ENCODE measurements at places on chromosomes 6 and 20.
A peak's percentile ranks its signal among the peaks of the same experiment; 100 is the strongest.

DNA sequence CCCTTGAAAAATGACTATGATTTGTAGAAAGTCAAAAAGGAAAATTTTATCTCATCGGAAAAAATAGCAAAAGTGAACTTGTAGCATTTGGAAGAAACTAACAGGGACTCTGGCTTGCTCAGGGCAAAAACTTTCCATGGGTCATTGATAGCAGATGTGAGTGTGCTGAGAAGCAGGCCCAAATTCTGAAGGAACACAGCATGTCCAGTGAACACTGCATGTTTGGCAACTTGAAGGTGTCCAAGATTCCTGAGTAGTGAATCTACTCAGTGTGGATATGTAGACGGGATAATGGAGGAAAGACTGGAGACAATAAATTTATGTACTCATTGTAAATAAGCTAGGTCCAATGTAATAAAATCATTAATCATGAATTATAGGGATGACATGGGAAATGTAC is 8.2 kb downstream of the SLC17A2 start:
- DNase-seq: peak; percentile 11

GRCh38 chr6:160804639-160805038 is 102.6 kb downstream of the PLG start:
- DNase-seq: no peak

GRCh38 chr6:13848522-13849150 is 34.3 kb upstream of the MCUR1 start:
- DNase-seq: no peak

DNA sequence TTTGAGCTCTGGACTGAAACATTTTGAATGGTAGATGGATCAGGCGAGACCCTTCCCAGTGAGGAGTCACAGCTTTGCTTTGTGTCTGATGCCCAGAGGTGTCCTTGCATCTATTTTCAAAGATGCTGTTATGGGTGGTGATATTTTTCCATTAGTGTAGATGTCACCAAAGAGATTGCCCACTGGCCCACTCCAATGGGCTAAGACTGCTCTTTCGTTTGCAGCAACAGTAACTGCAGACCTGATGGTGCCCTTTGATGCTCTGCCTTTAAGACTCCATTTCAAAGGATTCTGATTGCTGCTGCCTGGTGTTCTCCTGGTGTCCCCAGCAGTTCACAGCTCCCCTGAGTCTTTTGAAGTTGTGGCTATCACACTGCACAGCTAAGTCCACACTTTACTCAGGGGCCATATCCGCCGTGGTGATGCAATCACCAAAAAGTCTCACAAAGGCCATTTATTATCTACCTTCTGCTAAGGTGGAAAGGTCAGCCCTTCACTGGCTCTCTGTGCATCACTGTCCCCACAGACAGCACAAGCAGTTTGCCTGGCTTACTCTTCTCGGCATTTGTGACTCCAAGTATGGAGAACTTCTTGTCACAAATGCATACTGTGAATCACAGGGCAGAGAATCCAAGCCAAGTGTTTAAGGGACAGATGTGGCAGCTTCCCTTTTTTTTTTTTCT is 56.4 kb downstream of the NOX3 start:
- no peak for DNase-seq

- no peak for DNase-seq
Measured at GRCh38 chr6:166145751-166146150, 21.9 kb downstream of the TBXT start.

DNA sequence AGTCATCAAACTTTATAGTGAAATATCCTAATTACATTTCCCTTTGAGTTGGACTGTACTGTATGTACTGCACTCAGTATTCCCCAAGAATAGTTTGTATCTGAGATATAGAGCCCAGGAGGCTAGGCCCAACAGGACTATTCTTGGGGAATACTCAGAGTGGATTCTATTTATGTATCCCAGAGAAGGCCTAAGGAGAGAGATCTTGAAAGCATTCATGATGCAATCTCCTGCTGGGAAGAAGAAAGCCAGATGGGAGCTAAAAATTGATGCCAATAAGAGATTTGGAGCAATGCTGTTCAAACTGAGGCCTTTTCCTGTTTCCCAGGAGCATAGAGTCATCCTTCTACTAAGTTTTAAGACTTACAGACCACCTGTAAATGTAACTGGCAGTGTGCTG is 452.1 kb upstream of the PLCB4 start:
- no peak for DNase-seq

GRCh38 chr20:6496874-6497273 is 270.6 kb upstream of the BMP2 start:
- no peak for DNase-seq

- DNase-seq: no peak
Measured at GRCh38 chr6:129843573-129843972, 17.5 kb downstream of the TMEM244 start.

DNA sequence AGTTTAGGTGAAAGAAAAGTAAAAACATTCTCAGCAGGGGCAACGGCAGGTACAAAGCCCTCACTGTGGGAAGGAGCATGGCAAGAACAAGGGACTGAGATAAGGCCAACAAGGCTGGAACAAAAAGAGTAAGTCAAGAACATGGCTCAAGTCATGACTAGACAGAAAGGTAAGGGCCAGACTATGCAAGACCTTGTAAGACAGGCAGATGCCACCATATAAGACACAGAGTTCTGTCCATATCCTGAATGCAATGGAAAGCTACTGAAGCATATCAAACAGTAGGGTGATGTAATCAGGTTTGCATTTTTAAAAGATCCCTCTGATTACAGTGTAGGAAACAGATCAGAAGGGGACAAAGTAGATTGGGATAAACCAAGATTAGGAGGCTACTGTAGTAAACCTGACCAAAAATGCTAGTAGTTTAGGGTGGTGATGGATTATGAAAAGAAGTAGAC is 5.5 kb downstream of the REV3L start:
- no peak for DNase-seq

GRCh38 chr6:54248319-54248718 is 59.9 kb upstream of the TINAG start:
- no peak for DNase-seq
